ENCODE measurements at places on chromosomes 11 and 22.

- DNase-seq = no peak
Observed at GRCh38 chr22:46681010-46681409, 57.0 kb downstream of the CERK start.

GRCh38 chr11:109864151-109864661 is 229.0 kb upstream of the ZC3H12C start:
- DNase-seq = peak; percentile 25

- DNase-seq = no peak
Observed at GRCh38 chr11:127629200-127629599, 628.6 kb upstream of the KIRREL3 start.

- no peak for DNase-seq
Observed at GRCh38 chr11:68215524-68216170, 2.6 kb upstream of the KMT5B start.

DNA sequence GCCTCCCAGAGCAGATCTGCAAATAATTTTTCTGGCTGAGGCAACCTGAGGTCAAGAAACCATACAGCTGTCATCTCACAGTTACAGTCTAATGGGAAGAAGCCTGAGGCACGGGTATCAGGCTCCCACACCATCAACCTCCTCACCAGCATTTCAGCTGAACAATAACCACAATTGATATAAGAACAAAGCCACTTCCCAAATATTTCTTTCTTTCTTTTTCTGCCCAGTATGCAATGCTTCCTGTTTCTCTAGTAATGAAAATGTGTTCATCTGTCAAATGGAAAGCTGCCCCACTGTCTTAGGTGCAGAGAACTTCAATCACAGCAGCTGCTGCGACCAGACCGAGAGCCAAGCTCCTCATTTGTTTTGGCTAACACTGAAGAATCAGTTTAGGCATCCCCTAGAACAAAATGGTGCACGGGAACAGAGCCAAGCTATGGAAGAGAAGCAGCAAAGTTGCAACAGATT is 108.4 kb downstream of the BLID start:
- DNase-seq = no peak

DNA sequence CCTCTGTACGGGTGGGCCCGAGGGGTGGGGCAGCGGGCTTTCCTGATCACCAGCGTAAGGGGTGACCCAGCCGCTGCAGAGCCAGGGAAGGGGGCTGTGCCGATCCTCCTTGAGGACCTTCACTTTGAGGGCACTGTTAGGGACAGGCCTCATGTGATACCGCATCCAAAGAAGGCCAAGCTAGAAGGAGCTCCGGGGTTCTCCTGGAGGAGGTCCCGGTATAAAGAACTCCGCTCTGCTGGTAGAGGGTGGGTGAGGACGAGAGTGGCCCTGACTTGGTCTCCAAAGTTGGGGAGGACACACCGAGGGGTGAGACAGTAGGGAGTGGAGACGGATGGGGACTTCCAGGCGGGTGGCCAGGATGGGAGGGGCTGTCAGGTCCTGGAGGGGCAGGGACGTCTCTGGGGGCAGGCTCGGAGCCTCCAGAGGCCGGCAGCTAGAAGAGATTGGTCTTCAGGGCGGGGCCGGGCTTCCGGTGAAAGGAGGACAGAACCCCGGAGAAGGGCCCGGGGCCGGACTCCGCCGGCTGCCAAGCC is 4.6 kb downstream of the PHOX2A start:
- DNase-seq = no peak

GRCh38 chr11:119803726-119804294 is 74.8 kb upstream of the NECTIN1 start:
- no peak for DNase-seq

- no peak for DNase-seq
Observed at GRCh38 chr22:41638124-41638523, 17.0 kb downstream of the XRCC6 start.

- DNase-seq = no peak
Observed at GRCh38 chr11:8127447-8127846, 41.4 kb downstream of the RIC3 start.
